Activated naive CD8-positive, alpha-beta T cell treated with anti-CD3 and anti-CD28 coated beads, Interleukin-2, amount 50 U/mL, for 24 hours (primary cell): ENCODE measurements at places on chromosomes 4 and X.

- DNase-seq, result no peak
Measured at GRCh38 chr4:169243825-169244609, 26.7 kb downstream of the SH3RF1 start.

DNA sequence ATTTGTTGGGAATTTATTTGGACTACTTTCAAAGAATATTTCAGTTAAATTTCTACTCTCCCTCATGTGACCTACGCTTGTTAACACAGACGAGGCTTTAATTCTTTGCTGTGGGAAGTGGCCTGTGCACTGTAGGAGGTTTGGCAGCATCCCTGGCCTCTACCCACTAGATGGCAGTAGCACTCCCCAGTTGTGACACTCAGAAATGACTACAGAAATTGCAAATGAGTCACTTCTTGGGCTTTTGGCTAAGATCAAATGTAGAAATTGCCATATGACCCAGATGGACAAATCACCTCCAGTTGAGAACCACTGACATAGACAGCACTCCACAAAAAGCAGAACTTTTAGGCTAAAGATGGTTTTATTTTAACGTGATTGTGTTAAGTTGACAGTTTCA lies 22.1 kb downstream of the PIR start:
- DNase-seq, result peak; percentile 55

DNA sequence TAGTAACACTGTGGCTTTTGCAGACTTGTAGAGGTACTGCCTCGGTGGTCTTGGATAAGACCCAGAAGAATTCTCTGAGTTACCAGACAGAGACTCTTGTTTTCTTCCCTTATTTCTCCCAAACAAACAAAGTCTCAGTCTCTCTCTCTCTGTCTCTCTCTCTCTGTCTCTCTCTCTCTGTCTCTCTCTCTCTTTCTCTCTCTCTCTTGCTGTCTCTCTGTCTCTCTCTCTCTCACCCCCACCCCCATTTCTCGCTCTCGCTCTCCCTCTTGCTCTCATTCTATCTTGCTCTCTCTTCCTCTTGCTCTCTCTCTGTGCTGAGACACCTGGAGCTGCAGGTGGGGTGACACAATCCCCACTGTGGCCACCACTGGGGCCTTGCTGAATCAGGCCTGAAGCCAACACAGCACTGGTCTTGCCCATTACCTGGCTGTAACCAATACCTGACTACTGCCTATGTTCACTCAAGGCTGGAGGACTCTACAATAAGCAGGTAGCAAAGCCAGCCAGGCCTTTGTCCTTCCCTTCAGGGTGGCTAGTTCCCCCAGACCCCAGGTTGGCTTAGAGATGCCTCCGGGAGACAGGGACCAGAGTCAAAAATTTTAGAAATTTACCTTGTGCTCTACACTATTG lies 12.3 kb downstream of the LOC101059915 start:
- DNase-seq, result no peak

DNA sequence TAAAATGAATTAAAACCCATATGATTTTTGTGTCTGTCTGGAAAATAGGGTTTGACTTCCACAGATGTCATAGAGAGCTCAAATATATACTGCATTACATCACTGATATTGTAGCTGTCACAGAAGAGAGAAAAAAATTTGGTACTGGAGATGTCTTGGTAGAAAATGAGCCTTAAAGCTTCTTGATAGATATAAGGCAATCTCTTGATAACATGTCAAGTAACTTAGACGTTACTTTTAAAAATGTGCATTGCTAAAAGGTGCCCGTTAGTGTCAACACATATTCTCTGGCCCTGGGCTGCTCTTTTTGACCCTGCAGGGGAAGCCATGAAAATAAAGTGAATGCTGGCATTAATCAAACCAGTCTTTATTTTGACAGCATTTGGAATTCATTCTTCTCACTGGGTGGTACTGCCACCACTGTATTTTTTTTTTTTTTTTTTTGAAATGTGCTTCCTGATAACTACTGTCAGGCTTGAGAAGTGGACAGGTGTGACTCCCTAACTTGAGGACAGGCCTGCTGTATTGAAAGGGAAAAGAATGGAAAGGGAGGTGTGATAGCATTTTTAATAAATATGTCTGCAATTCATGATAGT lies 53.0 kb upstream of the RAPGEF2 start:
- no peak for DNase-seq

- no peak for DNase-seq
Measured at GRCh38 chrX:17375637-17376430, 834 bp downstream of the NHS start.

DNA sequence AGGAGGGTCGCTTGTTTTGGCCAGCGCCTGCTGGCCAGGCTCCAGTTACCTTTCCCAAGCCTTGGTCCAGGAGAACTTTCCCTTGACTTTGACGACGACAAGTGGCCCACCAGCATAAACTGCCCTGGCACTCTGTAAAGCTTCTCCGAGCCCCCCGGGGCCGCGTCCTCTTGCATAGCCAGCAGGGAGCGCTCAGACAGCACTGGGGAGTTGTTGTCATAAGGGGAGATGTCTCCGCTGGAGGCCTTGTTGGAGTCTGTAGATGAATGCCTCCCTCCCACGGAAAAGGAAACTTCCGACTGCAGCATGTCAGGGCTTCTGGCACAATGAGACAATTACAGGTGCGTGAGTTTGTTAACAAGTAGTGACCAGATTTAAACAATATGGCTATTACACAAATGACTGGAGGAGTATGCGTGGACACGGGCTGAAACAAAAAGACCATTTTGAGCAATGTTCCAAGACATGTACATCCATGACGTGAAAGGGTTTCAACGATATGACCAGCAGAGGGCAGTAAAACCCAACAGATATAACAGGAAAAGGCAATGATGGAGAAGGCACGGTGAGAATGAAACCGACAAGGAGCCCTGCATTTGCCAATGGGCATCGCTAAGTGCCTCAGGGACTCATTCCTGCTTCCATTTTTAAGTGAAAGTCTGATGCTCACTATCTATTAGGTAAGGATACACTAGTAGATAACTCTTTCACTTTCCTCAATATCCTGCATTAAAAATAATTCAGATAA lies 33.0 kb downstream of the HCCS start:
- DNase-seq, result peak; percentile 23

GRCh38 chr4:108868606-108869227 lies 105.9 kb upstream of the ETNPPL start:
- DNase-seq, result no peak

- no peak for DNase-seq
Measured at GRCh38 chr4:168615294-168616065, 118.6 kb downstream of the PALLD start.
